ENCODE measurements at places on chromosomes 2 and 18. TPM values are rescaled to one million over a fixed set of nuclear protein-coding genes. Genes with fewer than 3 reads are reported as not detected.
A peak's percentile ranks its signal among the peaks of the same experiment; 100 is the strongest.

The ANKRD30BL gene
- not detected for total RNA-seq

The CRYBA2 gene
- not detected for total RNA-seq

The CCDC68 gene
- not detected for total RNA-seq

The RNF144A gene
- total RNA-seq, result 49.6 TPM

The MRO gene
- total RNA-seq, result 0.23 TPM

The POTEI gene
- 1.3 TPM for total RNA-seq

The SNTG2 gene
- total RNA-seq, result 0.36 TPM

The FEZ2 gene
- 48.0 TPM for total RNA-seq

The KCNE4 gene
- total RNA-seq, result not detected

- H3K4me3 ChIP-seq, result peak overlapping the region; percentile 28
- H3K4me1 ChIP-seq, result no peaks in the 10 kb centered on the region
- peaks cover 4% of the 10 kb centered on the region for H3K36me3 ChIP-seq
- no peak for DNase-seq
- no peak overlapping the region for H3K27ac ChIP-seq
- H3K27me3 ChIP-seq, result peaks cover 7% of the 10 kb centered on the region
Observed at GRCh38 chr2:191010887-191011885, 2.8 kb downstream of the STAT1 start.

DNA sequence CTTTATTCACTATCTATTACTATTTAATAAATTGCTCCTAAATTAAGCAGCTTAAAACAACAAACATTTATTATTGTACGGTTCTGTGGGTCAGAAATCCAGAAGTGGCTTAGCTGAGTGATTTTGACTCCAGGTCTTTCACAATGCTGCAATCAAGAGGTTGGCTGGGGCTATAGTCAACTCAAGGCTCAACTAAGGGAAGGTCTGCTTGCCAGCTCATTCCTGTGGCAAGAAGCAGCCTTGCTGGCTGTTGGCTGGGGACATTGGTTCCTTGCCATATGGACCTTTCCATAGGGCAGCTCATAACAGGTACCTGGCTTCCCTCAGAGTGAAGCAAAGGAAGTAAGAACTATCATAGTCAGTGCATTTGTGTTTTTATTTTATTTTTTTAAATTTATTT is 5.0 kb upstream of the MRPL19 start:
- no peak overlapping the region for H3K27ac ChIP-seq
- no peak overlapping the region for H3K4me3 ChIP-seq
- peaks cover 1% of the 10 kb centered on the region for H3K36me3 ChIP-seq
- peaks cover 27% of the 10 kb centered on the region for H3K27me3 ChIP-seq
- DNase-seq, result no peak

DNA sequence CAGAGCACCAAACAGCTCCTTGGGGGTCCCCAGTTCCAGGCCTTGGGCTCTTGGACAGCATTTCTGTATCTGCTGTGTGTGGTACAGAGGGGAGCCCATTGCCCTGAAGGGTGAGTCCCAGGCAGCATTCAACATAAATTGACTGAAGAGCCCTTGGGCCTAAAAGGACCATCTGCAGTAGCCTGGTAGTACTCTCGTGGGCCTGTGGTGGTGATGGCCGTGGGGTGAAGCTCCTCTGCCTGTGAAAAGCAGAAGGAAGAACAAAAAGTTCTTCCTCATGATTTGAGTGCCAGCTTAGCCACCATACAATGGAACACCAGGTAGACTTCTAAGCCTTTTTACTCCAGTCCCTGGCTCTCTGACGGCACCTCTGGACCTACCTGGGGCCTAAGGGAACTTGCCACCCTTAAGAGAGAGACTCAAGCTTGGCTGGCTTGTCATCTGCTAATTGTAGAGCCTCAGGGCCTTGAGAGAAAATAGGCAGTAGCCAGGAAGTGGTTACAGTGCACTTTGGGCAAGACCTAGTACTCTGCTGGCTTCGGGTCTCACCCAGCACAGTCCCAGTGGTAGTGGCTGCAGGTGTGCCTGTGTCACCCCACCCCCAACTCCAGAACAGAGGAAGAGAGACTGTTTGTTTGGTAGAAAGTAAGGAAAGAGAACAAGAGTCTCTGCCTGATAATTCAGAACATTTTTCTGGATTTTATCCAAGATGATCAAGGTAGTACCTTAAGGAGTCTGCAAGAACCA is 84.6 kb upstream of the CERS6 start:
- H3K27me3 ChIP-seq, result no peaks in the 10 kb centered on the region
- H3K27ac ChIP-seq, result peak overlapping the region; percentile 78
- H3K36me3 ChIP-seq, result peaks cover 12% of the 10 kb centered on the region

- peaks cover 5% of the 10 kb centered on the region for H3K27me3 ChIP-seq
- H3K27ac ChIP-seq, result no peak overlapping the region
- DNase-seq, result no peak
- no peaks in the 10 kb centered on the region for H3K4me1 ChIP-seq
- no peak overlapping the region for H3K4me3 ChIP-seq
- H3K36me3 ChIP-seq, result no peaks in the 10 kb centered on the region
Observed at GRCh38 chr2:106537047-106537446, 49.9 kb downstream of the CD8B2 start.

- no peaks in the 10 kb centered on the region for H3K36me3 ChIP-seq
- no peaks in the 10 kb centered on the region for H3K27me3 ChIP-seq
- no peak for DNase-seq
- peaks cover 5% of the 10 kb centered on the region for H3K4me1 ChIP-seq
- H3K4me3 ChIP-seq, result no peak overlapping the region
Observed at GRCh38 chr2:69449906-69450305, 12.7 kb upstream of the NFU1 start.

DNA sequence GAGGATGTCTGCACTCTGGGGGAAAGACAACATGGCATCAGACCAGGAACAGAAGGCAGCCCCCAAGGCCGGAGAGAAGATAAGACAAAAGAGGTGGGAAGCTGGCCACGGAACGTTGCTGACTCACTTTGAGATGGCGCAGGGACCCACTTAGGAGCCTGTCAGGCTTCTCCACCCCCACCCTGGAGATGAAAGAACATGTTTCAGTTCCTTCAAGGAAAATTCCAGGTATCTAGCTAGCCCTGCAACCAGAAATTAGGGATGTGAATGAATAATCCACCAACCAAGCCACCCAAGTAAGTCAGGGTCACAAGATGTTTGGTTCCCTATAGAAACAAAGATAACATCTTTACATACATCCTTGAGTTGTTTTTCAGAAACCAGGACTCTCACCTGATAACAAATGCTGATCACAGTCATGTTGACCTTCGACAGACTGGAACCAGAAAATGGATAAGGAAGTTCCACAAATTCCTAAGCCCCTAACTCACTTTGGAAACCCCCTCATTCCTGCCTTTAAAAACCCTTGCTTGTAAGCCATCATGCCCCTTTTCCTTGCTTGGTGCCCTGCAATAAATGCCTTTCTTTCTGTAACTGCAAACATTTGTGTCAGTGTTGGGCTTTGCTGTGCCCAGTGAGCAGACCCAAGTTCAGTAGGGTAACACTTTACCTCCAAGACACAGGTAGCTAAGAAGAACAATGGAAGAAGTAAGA is 31.9 kb downstream of the PSTPIP2 start:
- no peak for DNase-seq
- no peak overlapping the region for H3K27ac ChIP-seq
- peaks cover 16% of the 10 kb centered on the region for H3K4me1 ChIP-seq
- no peaks in the 10 kb centered on the region for H3K27me3 ChIP-seq

DNA sequence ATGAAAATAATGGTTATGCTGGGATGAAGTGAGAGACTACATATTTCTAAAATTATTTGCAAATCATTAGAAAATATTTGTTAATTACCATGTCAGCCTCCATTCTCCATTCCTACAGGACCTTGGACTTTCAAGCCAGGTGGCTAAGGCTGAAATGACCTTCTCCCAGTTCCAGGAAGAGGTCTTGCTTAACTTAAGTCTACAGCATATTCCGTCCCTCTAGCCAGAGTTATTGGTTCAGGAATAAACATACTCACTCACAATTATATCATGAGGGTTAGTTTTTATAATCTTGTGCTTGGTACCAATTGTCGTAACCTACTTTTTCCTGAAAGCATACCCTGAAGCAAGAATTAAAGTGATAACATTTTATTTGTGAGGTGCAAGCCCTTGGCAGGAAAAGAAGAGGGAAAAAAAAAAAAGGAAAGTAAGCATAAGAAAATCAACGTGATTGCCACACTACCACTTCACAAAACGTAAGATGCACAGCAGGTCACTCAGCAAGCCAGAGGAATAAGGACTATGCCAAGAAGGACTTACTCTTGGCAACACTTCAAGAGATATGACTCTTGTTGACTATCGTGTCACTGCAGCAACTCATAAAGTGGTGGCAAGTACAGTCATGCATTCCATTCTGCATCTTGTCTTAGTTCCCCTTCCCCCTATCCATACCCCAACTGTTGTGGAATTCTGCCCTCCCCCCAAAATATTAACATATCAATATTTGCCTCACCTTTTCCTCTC is 479.1 kb downstream of the MBD2 start:
- H3K4me3 ChIP-seq, result no peak overlapping the region
- no peak for DNase-seq

- peaks cover 31% of the 10 kb centered on the region for H3K4me1 ChIP-seq
- H3K4me3 ChIP-seq, result no peak overlapping the region
- H3K36me3 ChIP-seq, result no peaks in the 10 kb centered on the region
- H3K27me3 ChIP-seq, result no peaks in the 10 kb centered on the region
- no peak overlapping the region for H3K27ac ChIP-seq
- DNase-seq, result no peak
Observed at GRCh38 chr2:8230466-8230865, 451.4 kb upstream of the ID2 start.

DNA sequence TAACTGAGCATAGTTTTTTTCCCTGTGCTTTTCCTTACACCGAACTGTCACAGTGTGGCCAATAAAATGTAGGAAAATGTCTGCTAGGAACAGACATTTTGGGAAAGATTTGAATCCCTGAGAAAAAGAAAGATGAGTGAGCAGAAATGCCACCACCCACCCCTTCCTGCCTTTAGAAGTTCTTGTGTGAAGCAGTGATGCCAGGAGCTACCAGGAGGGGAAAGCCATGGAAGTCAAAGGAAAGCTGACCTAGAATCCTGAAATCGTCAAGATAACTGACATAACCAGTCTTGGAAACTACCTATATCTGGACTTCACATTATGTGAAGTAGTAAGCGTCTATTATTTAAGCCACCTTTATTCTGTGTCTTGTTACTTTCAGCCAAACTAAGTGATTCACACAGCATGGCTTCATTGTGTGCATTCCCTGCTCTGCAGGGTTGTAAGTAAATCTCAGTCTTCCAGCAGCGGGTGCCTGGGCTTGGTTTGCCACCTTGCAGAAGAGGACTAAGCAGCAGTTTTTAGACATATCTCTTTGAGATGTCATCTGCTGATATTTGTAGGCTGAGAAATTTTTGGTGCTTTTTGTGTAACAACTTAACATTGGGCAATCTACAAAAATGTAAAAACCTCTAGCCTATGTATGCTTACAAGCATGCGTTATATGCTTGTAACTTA is 11.2 kb upstream of the SPRED2 start:
- peaks cover 12% of the 10 kb centered on the region for H3K4me1 ChIP-seq
- no peaks in the 10 kb centered on the region for H3K27me3 ChIP-seq
- H3K27ac ChIP-seq, result no peak overlapping the region
- no peak overlapping the region for H3K4me3 ChIP-seq
- no peaks in the 10 kb centered on the region for H3K36me3 ChIP-seq
- no peak for DNase-seq

DNA sequence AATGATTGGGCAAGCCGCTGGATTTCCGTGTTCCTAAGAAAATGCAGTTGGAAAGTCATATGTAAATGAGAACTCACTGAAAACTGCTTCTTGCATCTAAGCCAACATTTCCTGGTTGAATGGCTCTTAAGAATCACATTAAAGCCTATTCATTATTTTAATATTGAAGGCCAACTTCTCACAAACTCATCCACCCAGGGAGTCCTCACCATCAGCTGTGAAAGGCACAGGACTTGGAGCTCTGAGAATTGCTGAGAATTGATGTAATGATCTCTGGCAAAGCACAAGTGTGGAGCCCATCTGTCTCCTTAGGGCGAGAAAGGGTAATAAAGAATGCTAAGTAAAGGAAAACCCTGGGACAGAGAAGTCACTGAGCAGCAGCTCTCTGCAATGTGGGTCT is 55.9 kb upstream of the APCDD1 start:
- DNase-seq, result no peak
- H3K4me3 ChIP-seq, result no peak overlapping the region
- H3K4me1 ChIP-seq, result peaks cover 45% of the 10 kb centered on the region
- peaks cover 4% of the 10 kb centered on the region for H3K36me3 ChIP-seq

- H3K36me3 ChIP-seq, result peaks cover 13% of the 10 kb centered on the region
- DNase-seq, result no peak
- no peaks in the 10 kb centered on the region for H3K27me3 ChIP-seq
- H3K4me1 ChIP-seq, result peaks cover 11% of the 10 kb centered on the region
- no peak overlapping the region for H3K27ac ChIP-seq
Observed at GRCh38 chr2:24837996-24838513, 44.8 kb downstream of the CENPO start.

GRCh38 chr2:60961457-60961856 is 56.1 kb upstream of the PEX13 start:
- no peaks in the 10 kb centered on the region for H3K4me1 ChIP-seq
- DNase-seq, result no peak

- H3K27ac ChIP-seq, result no peak overlapping the region
- peaks cover 7% of the 10 kb centered on the region for H3K36me3 ChIP-seq
- DNase-seq, result no peak
- H3K4me3 ChIP-seq, result no peak overlapping the region
Observed at GRCh38 chr2:68700560-68700959, 34.1 kb upstream of the ARHGAP25 start.

DNA sequence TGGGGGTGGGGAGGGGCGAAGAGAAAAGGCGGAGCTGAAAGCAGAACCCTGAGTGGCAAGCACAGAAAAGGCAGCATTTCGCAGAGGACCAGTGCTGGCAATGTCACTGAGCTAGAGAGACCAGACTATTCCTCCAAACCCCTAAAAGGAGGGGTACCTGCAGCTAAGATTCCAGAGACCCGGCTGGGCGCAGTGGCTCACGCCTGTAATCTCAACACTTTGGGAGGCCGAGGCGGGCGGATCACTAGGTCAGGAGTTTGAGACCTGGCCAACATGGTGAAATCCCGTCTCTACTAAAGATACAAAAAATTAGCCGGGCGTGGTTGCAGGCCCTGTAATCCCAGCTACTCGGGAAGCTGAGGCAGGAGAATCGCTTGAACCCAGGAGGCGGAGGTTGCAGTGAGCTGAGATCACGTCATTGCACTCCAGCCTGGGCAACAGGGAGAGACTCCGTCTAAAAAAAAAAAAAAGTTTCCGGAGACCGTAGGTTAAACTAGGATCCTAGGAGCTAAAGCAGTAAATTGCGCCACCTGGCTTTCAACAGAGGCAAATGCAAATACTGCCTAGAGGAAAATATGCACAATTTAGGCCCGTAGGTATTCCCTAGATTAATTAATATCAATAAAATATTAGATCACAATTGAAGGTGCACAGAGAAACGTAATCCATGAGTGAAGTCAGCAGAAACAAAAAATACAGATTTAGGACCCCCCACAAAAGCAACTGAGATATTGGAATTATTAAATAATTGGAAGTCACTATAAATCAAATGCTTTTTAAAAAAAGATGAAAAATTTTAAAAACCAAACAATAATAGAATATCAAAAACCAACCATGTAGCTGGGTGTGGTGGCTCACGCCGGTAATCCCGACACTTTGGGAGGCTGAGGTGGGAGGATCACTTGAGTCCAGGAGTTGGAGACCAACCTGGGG is 4.9 kb downstream of the UCN start:
- peak overlapping the region; percentile 45 for H3K4me3 ChIP-seq
- no peak overlapping the region for H3K27ac ChIP-seq
- DNase-seq, result peak; percentile 51
